Stimulated activated CD8-positive, alpha-beta memory T cell treated with anti-CD3 and anti-CD28 coated beads, Interleukin-12 subunit alpha, Interleukin-12 subunit beta, amount 100 ng/mL, for 4 hours (primary cell): ENCODE measurements at places on chromosomes 4 and X.

DNA sequence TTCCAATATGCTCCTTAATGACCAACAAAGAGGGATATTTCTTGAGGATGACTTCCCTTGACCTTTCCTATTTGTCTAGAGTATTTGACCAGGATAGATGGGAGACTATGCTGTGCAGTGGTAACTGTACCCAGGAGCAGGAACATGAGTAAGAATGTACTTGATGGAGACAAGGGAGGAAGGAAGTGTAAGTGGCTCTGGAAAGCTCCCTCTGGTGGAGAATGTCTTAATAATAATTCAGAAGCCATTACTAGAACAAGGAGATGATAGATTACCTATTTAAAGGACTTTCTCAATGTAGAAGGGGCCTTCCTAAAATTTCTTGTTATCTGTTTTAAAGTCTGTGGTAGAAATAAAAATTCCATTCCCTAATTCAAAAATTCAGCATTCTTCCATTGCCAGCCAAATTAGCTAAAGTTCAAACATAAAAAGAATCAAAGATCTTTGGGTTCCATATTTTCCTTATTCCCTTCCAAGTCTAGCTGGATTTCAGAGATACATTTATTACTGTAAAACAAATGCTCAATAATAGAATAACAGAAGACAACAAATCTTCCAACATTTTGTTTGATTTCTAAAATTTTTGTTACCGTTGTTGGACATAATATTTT, 83.8 kb downstream of the GRID2 start:
- DNase-seq = no peak

- DNase-seq = no peak
Observed at GRCh38 chr4:171561419-171561818, 251.8 kb upstream of the GALNTL6 start.

- DNase-seq = no peak
Observed at GRCh38 chr4:111404673-111405072, 740.6 kb upstream of the FAM241A start.

- DNase-seq = no peak
Observed at GRCh38 chr4:152729466-152729865, 49.7 kb upstream of the TMEM154 start.

- peak; percentile 53 for DNase-seq
Observed at GRCh38 chrX:51892921-51893745, at the start of gene MAGED1. MAGED1 (plus strand) TSS chrX:51893623; CDS start chrX:51894305, 682 bp downstream.

DNA sequence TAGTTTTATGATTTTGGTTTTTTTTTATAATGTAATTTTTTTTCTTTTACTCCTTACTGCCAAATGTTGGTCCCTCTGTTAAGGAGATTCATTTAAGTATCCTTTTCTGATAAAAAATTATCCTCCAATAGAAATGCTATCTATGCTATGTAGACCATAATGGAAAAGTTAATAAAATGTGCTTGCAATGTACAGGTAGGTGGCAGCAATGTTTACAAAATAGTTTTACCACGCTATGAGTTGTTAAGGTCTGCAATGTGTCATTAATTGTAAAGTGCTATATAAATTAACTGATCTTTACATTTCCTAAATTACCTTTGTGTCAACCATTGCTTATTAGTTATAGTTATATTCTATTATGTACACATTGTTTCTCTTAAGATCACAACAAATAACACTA, 3.8 kb upstream of the CENPC start:
- DNase-seq = no peak

DNA sequence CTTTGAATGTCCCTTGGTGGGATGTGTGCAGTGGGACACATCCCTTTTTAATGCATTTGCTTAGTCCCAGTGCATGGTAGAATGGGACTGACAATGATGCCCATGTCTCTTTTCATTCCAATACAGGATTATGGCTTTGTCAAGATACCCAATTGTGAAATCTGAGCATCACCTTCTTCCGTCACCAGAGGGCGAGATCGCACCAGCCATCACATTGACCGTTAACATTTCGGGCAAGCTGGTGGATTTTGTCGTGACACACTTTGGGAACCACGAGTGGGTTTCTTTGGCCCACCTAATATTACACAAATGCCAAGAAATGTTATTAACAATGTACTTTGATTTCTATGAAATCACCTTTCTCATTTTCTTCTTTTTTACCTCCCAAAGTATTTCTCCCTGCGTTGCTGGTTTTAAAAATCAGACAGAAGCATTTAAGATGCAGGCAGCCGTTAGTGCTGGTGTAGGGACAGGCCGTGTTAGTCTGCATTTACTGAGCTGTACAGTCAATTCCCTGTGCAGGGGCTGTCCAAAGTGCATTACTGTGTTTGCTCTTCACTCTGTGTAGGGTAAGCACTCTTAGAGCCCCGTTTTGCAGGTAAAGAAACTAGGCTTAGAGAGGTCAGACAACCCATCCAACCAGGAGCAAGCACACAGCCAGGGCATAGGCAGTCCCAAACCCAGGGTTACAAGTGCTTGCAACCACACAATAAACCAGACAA, 46.5 kb downstream of the CWH43 start:
- DNase-seq = no peak

DNA sequence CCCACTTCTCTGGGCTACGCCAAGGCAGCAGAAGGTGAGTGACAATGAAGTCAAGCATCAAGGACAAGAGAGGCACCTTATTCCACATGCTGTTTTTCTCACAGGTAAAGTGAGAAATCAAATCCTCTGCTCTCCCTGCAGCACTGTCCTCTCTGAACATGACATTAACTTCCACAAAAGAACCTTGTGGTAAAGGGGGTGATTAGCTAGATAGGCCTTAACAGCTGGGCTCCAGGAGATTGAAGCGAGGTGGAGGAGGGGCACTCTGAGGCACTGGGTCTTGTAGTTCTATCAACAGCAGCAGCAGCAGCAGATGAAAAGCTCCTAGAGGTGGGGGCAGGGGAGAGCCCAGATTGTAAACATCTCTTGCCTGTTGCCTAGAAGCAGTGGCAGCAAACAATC, 96.8 kb upstream of the CXXC4 start:
- DNase-seq = no peak

DNA sequence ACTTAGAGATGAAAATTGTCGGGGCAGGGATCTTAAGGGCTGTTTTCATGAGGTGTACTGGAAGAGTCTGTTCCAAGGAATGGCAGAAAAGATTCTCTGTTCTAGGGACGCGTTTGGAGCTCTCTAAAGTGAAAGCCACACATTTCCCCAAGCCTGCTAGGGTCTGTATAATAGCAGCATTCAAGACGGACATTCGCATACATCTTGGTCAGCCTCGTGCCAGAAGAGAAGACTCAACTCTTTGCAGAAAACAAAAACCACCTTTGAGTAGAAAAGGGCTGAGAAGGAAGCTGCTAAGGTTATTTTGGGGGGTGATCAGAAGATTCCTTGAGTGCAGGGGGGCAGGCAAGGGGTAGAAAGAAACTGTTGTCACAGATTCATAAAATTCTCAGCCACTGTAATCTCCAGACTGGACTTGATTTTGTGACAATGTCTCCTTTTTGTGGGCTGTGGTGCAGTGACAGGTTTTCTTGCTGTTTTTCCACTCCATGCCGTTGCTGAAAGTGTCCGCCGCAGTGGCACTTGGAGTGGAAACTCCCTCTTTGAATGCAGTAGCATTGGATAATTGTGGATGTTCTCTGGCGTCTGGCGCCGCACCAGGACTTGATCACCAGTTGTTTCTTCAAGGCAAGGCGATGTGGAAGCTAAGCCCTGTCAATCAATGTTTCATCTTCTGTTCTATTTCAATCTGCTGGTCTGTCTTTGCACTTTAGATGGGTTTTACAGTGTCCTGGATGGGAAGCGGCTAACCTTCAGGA, 2.9 kb downstream of the GYG2 start:
- DNase-seq = no peak

DNA sequence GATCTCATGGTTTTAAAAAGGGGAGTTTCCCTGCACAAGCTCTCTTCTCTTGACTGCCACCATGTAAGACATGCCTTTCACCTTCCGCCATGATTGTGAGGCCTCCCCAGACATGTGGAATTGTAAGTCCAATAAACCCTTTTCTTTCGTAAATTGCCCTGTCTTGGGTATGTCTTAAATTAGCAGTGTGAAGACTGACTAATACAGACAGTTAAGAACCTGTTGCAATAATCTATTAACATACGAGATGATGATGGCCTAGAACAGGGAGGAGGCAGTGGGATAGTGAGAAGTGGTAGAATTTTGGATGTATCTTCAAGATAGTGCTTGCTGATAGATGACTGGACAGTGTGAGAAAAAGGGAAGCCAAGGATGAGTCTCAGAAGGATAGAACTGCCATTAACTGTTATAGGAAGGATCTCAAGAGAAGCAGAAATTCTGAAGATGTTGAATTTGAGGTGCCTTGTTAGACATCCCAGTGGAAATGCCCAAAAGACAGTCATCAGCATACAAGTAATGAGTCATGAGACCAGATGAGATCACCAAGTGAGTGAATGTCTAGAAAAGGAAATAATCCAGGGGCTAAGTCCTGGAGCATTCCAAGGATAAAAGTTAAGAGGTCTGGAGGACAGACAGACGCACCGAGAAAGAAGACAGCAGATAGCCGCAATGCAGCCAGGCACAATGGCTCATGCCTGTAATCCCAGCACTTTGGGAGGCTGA, 38.8 kb upstream of the UGDH start:
- no peak for DNase-seq

GRCh38 chr4:26075583-26075982, 161.6 kb downstream of the SMIM20 start:
- no peak for DNase-seq

GRCh38 chrX:124488412-124489161, 142.2 kb downstream of the SH2D1A start:
- no peak for DNase-seq

DNA sequence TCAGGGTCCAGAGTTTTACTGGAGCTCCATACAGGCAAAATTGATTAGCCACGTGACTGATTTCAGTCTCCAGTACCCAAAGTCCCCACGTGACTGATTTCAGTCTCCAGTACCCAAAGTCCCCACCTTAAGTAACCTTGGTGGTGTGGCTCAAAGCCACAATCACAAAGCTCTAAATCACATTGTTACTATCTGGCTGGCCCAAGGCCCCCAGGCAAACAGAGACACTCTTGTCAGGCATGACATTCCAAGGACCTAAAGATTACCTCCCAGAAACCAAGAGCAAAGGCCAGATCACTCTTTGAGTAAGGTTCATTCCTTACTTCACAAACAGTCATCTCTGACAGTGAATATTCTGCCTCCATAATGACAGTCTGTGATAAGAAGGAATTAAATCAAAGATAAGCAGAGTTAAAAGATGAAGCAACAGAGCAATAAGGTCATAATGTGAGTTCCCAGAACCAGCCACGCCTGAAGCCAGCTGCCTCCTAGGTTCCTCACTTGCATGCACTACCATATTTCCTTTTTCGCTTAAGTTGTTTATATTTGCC, 78.5 kb downstream of the ANXA3 start:
- DNase-seq = no peak

GRCh38 chr4:164591666-164592065, 162.3 kb upstream of the SMIM31 start:
- no peak for DNase-seq
